ENCODE measurements at places on chromosomes 2 and 18. TPM values are rescaled to one million over a fixed set of nuclear protein-coding genes. Genes with fewer than 3 reads are reported as not detected.

Gene C2orf78
- not detected for polyA plus RNA-seq

Gene STK11IP
- 26.2 TPM for polyA plus RNA-seq

Gene IL36A
- polyA plus RNA-seq: not detected

Gene FBXO15
- polyA plus RNA-seq: 2.4 TPM

Gene CPLX4
- not detected for polyA plus RNA-seq
